Activated CD4-positive, alpha-beta T cell treated with anti-CD3 and anti-CD28 coated beads, Interleukin-2, amount 50 U/mL, for 24 hours (primary cell): ENCODE measurements at places on chromosomes 5 and 9.

DNA sequence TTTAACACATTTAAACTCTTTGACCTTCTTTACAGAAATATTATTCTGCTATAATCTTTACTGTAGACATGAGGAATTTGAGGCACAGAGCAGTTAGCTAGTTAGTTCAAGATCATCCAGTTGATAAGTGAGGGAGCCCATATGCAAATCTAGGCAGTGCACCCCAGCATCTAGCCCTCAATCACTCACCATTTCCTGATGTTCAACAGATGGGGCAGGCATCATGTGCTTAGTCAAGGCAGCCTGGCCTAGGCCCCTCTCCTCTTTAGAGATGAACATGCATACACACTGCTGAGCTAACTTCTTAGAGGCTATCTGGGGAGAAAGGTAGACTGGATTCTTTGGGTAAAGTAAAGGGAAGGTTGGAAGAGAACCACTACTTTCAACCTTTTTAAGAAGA is 206.8 kb upstream of the SLC24A2 start:
- DNase-seq, result no peak

DNA sequence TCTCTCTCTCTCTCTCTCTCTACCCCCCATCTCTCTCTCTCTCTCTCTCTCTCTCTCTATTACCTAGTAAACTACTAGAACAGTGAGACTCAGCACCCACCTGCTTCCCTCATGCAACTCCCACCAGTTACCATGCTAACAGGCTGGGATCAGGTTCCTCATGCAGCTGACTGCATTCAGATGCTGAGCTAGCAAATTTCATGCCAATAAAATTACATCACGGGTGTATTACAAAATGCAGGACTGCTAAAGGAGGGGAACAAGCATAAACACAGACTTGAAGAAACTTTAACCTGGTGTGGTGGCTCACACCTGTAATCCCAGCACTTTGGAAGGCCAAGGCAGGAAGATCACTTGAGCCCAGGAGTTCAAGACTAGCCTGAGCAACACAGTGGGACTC is 76.0 kb downstream of the CEMIP2 start:
- no peak for DNase-seq

- peak; percentile 5 for DNase-seq
Measured at GRCh38 chr5:163460562-163461171, at the start of gene HMMR. Gene HMMR, plus strand, starts transcription at chr5:163460632. Its CDS starts 61 bp downstream, at chr5:163460693.

DNA sequence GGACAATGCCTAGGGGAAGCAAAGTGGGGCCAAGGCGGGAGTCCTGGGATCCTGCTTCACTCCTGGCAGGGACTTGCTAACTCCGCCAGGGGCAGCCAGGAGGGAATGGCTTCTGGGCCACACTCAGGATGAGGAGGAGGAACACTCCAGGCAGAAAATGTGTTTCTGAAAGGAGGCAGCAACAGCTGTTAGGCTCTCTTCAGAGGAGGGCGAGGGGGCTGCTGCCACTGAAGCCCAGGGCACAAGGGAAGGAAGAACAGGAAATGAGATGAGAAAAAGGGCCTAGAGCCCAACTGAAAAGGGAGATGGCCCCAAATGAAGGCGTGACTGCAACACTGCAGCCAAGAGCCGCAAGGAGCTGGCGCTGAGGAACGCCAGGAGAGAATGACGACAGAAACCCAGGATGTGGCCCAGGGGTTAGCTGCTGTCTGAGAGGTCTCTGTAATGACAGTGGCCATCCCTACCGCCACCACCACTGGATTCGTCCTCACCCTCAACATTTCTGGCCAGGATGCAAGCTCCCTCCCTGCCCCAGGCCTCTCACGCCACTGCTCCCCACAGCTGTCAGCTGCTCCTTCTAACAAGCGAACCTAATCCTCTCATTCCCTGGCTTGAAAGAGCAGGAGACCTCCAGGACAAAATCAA is 15.8 kb downstream of the PSMB7 start:
- DNase-seq, result no peak

- DNase-seq, result no peak
Measured at GRCh38 chr9:35906923-35907699, 1.1 kb downstream of the HRCT1 start.

DNA sequence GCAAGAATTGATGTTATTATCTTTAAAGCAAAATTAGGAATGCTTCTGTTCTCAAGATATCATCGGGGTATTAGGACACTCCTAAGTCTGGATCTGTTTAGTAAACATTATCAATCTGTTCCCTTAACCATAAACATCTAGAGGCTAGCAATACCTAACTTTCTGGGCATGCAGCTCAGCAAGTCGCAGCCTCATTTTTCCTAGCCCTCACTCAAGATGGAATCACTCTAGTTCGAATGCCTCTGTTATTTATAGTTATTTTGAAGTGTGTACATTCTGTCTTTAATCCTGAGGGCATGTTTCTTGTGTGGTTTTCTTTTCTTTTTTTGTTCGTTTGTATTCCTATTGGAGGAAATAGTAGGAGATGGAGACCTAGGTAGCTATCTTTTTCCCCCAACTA is 66.9 kb downstream of the FER start:
- DNase-seq, result no peak

DNA sequence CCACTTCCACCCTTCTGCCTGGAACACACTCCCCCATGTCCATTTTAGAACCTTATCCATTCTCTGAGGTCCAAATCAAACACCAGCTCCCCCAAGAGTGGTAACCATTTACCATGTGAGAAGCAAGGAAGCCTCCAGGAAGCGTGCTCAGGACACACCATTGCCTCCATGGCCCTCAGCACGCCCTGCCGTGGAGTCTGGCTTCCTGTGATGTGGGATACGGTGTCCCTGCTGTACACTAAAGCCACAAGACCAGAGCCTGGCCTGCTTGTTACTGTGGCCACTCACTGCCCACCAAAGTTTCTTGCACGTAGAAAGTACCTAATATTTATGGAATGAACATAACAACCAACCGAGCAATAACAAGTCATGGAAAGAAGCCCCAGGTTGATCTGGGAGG is 151.7 kb downstream of the SEMA5A start:
- no peak for DNase-seq

GRCh38 chr5:6833406-6833805 is 120.2 kb downstream of the TENT4A start:
- no peak for DNase-seq

GRCh38 chr5:88984040-88984439 is 101.1 kb upstream of the MEF2C start:
- DNase-seq, result no peak

DNA sequence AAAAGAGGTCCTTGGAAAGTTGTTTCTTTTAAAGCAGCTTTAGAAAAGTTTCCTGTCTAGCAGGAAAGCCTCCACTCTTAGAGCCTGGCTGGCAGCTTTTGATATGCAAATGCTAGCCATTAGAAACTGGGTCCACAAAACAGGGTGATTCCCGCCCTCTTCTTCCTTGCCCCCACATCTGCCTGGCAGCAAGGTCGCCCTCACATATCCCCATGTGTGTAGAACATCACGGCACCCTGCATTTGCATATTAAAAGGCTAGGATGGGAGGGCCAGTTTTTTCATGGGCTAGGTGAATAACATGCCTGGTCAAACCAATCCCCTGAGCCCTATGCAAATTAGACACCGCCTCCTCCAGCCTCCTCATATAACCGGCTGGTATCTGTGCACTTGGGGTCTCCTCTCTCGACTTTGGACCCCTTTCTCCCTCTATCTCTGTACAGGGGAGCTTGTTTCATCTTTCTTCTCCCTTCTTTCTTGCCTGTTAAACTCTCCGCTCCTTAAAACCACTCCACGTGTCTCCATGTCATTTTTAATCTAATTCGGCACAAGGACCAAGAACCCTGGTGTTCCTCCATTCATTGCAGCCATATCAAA is 426.8 kb upstream of the CTNND2 start:
- DNase-seq, result no peak

DNA sequence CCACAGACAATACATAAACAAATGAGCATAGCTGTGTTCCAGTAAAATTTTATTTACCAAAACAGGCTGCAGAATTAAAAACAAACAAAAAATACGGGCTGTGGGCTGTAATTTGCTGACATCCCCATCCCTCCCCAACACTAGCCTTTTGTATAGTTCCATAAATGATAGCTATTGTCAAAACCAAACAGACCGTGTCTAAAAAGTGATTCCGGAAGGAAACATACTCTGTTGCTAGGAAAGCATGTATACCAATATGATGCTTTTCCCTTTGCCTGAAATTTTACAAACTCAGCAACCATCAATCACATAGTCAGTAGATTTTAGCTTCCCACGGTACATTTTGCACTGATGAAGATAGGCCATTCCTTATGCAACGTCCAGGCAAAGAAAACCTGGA is 80.0 kb downstream of the TMEM215 start:
- DNase-seq, result no peak

GRCh38 chr9:114357911-114358328 is 28.3 kb downstream of the ORM2 start:
- DNase-seq, result no peak

DNA sequence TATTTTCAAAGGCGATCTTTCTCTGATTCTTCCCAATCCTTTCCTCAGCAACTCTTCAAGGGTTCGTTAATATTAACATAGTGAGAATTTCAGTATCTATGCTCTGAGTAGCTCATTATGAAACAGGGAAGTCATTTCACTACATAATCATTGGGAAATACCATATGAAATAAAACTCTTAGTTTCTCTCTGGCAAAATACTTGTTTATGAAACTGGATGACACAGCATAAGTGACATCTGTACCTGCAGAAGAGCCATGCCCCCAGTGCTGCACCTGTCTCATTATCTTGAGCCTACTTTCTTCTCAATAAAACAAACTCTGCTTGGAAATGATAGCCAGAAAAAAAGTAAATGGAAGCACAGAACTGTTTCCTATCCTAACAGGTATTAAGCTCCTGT is 33.8 kb upstream of the OTULIN start:
- DNase-seq, result no peak

GRCh38 chr9:75894566-75894965 is 4.1 kb downstream of the PCSK5 start:
- no peak for DNase-seq

- no peak for DNase-seq
Measured at GRCh38 chr9:93297659-93298497, 113.9 kb downstream of the WNK2 start.
